ENCODE measurements at places on chromosomes 3 and 15.

DNA sequence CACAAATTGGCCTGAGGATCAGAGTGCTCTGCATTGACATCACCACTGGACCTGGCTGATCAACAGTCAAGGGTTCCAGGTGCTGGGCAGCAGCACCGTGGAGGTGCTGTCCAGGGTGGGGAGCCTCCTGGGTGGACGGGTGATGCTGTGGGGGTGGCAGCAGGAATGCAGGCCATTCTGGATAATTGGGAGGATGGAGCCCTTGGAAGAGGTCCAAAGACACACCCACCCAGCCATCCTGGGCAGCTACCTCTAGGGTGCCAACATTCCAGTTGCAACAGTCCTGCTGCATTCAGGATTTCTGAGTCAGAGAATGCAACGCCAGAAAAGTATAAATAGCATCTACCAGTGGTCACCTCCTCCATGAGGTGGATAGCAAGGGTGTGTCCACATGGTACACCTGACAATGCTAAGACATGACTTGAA lies 26.8 kb downstream of the STARD5 start:
- no peak for DNase-seq

DNA sequence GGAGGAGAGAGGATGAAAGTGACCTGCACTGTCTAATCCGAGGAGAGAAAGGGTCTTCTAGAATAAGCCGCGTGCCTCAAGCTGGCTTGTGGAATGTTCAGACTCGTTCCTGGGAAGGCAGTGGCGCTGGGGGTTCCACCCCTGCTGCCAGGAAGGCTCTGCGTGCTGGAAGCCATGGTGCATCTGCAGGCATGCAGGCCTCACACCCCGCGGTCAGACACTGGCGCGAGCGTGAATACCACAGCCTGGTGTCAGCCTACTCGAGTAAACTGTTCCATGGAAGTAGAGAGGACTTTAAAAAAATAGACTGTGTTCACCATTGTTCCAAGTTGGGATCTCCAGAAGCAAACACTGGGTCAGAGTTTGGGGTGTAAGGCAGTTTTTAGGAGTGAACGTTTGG lies 25.9 kb upstream of the GABRG3 start:
- no peak for DNase-seq

- DNase-seq = no peak
These were observed 5.7 kb downstream of the CCDC32 start for GRCh38 chr15:40558952-40559742.

- peak; percentile 91 for DNase-seq
These were observed 215.5 kb downstream of the PDZRN3 start for GRCh38 chr3:73409138-73409763.

DNA sequence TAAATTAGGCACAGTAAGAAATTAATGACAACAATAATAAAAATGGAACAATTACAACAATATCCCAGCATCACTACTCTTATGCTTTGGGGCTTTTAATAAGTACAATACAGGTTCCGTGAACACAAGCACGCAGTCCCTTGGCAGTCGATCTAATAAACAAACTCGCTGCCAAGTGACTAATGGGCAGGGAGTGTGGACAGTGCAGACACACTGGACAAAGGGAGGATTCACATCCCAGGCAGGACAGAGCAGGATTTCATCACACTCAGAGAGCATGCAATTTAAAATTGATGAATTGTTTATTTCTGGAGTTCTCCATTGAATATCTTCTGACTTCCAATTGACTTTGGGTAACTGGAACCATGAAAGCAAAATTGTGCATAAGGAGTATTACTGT lies 524.1 kb upstream of the CFAP20DC start:
- peak; percentile 41 for DNase-seq

- DNase-seq = peak; percentile 9
These were observed 70.1 kb upstream of the SGO1 start for GRCh38 chr3:20256144-20256543.

GRCh38 chr3:47791193-47791855 lies 9.6 kb upstream of the SMARCC1 start:
- DNase-seq = no peak

- DNase-seq = no peak
These were observed 96.8 kb downstream of the DHX36 start for GRCh38 chr3:154227531-154227930.

DNA sequence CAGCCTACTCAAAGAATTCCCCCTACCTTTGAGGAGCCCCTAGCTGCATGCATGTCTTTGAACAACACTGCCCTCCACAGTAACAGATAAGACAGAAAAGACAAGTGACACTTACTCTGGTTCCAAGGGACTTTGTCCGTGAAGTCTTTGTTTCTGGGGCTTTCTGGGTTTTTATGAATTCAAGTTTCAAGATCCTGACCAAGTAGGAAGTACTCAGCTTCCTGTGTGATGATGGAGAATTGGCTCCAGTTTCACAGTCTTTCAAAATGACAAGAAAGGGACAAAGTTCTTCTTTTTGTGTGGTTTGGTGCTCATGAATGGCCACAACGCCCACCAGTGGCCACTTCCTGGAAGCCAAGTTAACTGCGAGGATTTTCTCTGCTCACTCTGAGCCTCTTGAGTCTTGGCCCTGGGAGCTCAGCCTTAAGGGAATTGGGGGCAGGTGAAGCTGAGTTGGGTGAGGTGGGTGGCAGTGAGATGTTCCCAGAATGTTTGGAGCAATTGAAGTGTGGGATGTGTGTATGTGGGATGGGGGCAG lies at the start of gene CCR1:
Gene CCR1, minus strand, starts transcription at position 147 of the 538 bp plus-strand sequence. CDS start 4,000 bp downstream, outside the sequence.
- DNase-seq = no peak

- DNase-seq = no peak
These were observed 37.6 kb downstream of the MTMR10 start for GRCh38 chr15:30953731-30954378.

GRCh38 chr3:20326541-20326940 lies 140.5 kb upstream of the SGO1 start:
- DNase-seq = no peak

DNA sequence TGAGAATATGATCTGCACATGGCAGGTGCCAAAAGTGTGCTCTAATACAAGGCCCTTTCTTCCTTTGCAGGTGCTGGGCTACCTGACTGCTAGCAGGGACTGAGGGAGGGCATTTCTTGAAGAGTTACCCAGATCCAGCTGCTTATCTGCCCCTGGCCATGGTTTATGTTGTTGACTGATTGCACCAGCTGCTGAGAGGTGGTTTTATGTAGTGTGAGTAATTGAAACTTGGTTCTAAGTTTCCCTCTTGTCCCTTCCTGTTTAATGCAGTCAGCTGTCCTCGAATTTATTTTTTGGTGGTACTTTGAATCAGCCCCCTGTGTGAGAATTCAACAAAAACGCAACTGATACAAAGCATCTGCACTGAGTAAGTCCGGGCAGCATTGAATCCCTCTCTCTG lies 288.3 kb upstream of the C2CD4B start:
- DNase-seq = no peak

DNA sequence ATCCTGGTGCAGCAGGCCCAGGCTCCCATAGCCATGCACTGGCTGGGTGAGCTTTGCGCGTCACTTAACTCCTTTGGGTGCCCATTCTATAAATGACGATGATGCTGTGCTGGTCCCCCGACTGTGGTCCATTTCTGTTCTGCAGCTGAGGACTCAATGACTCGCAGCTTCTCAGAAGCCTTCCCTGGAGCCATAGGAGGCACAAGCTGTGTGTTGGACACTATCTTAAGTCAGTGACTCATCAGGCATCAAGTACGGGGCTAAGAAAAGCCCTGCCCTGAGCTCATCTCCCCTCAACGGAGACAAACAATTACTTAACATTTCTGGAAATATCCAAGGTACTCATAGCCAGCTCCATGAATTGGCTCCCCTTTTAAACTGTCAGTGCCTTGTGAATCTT lies 13.8 kb upstream of the MUSTN1 start:
- peak; percentile 31 for DNase-seq

DNA sequence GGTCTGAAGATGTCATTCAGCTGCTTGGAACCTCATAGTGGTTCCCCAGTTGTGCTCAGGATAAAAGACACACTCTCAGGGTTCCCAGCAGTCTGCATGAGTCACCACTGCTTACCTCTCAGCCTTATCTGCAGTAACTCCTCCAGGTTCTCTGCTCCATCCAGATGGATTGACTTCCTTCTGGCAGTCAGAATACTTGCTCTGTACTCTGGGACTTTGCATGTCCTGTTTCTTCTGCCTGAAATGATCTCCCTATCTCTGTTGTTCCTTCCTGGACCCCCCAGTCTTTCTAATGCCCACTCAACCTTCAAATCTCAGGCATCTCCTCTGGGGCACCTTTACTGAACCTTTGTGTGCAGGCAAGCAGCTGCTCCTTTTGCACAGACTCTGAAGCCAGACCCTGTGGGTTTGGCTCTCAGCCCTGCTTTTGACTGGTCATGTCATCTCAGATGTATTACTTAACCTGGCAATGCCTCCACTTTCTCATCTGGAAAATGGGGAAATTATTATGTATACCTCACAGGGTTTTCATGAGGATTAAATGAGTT lies 38.4 kb downstream of the ITPR1 start:
- DNase-seq = no peak

- DNase-seq = no peak
These were observed 11.8 kb upstream of the CXCR6 start for GRCh38 chr3:45931496-45931895.

DNA sequence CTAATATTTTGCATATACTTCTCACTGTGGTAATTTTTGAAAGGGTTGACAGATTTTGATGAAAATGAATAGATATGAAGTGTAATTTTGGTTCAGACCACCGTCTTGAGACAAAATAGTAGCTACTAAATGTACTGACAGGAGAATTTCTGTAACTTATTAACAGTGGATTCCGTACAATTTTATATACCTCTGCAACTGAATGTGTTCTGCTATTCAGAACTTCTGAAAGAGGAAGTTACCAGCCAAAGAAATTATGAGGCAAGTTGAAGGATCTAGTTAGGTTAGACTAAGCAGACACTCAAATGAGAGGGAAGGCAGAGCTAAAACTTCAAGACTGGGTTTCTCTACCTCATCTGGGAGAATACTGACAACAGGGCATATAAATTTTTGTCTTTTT lies 29.4 kb downstream of the GAP43 start:
- no peak for DNase-seq

Data from astrocyte of the cerebellum (primary cell).